ENCODE measurements at places on chromosomes 7 and 10.

GRCh38 chr10:35392482-35393228 lies 56.3 kb downstream of the CCNY start:
- H3K4me3 ChIP-seq = no peak overlapping the region
- peaks cover under 1% of the 10 kb centered on the region for H3K4me1 ChIP-seq
- no peak overlapping the region for H3K27ac ChIP-seq
- no peak for DNase-seq

GRCh38 chr10:1194161-1194560 lies 138.0 kb downstream of the WDR37 start:
- no peaks in the 10 kb centered on the region for H3K4me1 ChIP-seq
- H3K36me3 ChIP-seq = no peaks in the 10 kb centered on the region
- H3K4me3 ChIP-seq = no peak overlapping the region
- H3K27me3 ChIP-seq = no peaks in the 10 kb centered on the region

DNA sequence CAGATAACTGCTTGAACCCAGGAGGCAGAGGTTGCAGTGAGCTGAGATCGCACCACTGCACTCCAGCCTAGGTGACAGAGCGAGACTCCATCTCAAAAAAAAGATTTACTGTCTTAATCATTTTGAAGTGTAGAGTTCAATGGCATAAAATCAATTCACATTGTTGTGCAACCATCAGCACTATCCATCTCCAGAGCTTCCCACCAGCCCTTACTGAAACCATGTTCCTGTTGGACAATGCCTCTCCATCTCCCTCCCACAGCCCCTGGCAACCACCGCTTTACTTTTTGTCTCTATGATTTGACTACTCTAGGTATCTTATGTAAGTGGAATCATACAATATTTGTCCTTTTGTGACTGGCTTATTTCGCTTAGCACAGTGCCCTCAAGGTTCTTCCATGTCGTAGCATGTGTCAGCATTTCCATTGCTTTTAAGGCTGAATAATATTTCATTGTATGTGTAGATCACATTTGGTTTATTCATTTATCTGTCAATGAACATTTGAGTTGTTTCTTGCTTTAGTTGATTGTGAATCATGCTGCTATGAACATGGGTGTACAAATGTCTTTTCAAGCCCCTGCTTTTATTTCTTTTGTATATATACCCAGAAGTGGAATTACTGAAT lies 33.1 kb downstream of the NACAD start:
- no peak overlapping the region for H3K27ac ChIP-seq
- DNase-seq = no peak
- no peaks in the 10 kb centered on the region for H3K27me3 ChIP-seq
- no peaks in the 10 kb centered on the region for H3K36me3 ChIP-seq
- H3K4me3 ChIP-seq = no peak overlapping the region

DNA sequence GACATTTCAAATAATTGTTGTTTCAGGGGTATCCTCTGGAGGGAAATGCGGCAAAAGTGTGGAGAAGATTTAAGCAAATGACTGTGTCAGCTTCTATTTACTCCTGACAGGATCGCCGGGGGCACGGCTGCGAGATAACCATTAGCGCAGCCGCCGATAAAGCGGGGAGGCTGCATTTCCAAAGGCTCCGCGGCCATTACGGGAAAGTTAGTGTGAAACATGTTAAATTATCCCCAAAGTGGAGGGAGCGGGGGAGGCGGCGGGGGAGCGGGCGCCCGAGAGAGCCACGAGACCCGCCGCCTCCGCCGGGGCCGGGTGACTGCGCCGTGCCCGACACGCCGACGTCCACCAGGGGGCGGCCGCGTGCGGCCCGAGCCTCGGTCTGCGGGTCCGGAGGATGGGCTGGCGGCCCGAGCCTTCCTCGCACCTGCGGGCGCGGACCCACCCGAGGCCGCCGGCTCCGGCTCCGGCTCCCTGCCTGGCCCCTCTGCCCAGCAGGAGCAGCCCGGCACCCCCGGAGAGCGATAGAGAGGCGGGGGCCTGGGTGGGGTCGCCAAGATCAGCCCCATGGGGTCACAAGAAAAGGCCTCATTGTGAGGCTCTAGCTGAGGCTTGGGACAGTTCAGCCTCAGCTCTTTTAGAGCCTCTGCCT lies 74.4 kb upstream of the PAX2 start:
- H3K4me1 ChIP-seq = no peaks in the 10 kb centered on the region
- H3K4me3 ChIP-seq = no peak overlapping the region
- no peak for DNase-seq
- H3K27ac ChIP-seq = no peak overlapping the region
- peaks cover 99% of the 10 kb centered on the region for H3K27me3 ChIP-seq
- no peaks in the 10 kb centered on the region for H3K36me3 ChIP-seq

GRCh38 chr7:19353180-19353579 lies 208.0 kb upstream of the FERD3L start:
- H3K36me3 ChIP-seq = no peaks in the 10 kb centered on the region
- no peak overlapping the region for H3K27ac ChIP-seq
- H3K27me3 ChIP-seq = no peaks in the 10 kb centered on the region
- H3K4me1 ChIP-seq = no peaks in the 10 kb centered on the region
